Hematopoietic multipotent progenitor cell treated with erythropoietin and hydrocortisone succinate and interleukin-3 and kit ligand, for 6 days (in vitro differentiated cells): ENCODE measurements at places on chromosomes 2 and 18.

- DNase-seq = no peak
These were observed 175.5 kb upstream of the MGAT5 start for GRCh38 chr2:134078354-134078753.

GRCh38 chr2:159617646-159618045 is 1.3 kb upstream of the BAZ2B start:
- peak; percentile 39 for DNase-seq

GRCh38 chr18:78822171-78822948 is 157.3 kb upstream of the SALL3 start:
- DNase-seq = no peak

DNA sequence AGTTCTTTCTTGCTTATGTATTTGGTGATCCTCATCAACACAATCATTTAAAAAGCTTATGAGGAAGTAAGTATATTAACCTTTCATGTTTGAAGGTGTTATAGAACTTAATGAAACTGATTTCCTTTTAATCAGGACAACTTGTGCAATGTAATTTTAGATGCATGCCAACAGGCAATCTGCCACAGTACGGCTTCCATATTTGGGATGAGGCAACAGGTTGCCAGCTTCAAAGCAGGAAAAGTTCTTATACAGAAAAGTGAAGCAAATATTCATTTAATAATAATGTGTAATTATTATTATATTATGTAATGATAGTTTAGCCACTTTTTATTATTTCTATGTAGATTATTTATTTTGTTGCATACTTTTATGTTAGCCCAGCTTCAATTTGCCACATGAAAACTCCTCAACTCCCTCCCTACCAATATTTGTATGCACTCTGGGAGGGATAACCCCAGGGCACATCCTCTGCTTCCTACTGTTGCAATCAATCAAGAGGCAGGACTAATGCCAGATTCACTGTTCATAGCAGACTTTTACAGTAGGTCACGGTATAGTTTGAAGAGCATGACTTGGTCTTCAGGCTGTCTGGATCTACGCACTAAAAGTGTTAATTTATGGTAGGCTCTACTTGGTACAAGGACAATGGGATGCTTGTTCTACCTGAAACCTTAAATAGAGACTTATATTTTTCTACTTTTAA is 277.2 kb downstream of the AGPS start:
- no peak for DNase-seq

GRCh38 chr2:5077479-5078089 is 614.6 kb upstream of the SOX11 start:
- no peak for DNase-seq

- DNase-seq = no peak
These were observed 55.1 kb downstream of the TGFA start for GRCh38 chr2:70498528-70498927.

DNA sequence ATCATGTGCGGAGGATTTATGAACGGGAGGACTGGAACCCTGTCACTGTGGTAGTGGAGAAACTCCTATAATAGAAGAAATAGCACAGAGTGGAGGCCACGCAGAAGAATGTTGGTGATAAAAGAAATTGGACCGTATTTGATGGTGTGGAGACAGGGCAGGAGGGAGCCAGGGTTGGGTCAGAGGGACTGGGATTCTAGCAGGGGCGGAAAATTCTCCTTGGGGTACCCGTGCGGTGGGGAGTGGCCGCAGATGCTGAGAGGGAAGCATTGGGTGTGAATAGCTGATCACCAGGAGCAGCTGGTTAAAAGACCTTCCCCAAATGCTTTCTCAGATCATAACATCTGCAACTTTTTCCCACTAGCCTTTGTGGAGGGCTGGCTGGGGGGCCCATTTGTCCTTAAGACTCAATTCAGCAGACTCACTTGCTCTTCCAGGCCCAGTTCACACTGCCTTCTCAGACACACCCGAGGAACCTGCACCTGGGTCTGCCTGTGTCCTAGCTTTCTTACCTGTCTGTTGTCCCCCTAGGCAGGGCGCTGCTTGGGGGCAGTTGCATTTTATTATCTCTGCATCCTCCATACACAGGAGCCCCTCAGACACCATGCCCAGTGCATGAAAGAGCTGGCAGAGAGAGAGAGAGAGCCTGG is 7.1 kb downstream of the SH3BP4 start:
- DNase-seq = no peak

DNA sequence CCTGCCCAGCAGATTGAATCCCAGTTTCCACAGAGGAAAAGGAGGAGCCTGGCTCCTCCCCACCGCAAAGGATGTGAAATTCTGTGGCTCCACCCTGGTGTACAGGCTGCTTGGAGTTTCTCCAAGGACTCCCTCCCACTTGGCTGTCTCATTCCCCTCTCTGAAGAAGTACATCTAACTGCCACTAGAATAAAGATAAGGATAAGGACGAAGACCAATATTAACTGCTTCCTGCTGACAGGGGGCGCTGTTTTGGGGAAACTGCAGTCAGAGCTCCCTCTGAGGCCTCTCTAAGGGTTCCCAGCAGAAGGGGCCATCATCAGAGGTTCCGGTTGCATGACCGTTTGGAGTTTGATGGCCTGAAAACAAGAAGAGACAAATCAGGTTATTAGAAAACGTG is 790.9 kb downstream of the CPS1 start:
- peak; percentile 2 for DNase-seq

- no peak for DNase-seq
These were observed 283 bp upstream of the RBBP8 start for GRCh38 chr18:22932885-22933205.

GRCh38 chr18:55206927-55207326 is 247.7 kb upstream of the CCDC68 start:
- DNase-seq = no peak

DNA sequence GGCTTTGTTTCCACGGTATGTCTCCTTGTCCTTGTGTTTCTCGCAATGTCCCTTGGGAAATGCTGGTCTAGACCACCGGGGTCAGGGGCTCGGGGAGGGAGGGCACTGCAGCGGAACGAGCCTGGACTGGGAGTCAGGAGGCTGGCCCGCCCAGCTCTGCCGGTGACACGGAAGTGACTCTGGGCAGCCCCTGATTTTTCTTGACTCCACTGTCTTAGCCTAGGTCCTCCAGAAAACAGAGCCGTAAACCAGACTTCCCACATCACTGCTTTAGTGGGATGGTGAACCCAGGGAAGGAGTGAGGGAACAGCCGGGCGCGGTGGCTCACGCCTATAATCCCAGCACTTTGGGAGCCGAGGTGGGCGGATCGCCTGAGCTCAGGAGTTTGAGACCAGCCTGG is 144.2 kb downstream of the ASB1 start:
- no peak for DNase-seq

DNA sequence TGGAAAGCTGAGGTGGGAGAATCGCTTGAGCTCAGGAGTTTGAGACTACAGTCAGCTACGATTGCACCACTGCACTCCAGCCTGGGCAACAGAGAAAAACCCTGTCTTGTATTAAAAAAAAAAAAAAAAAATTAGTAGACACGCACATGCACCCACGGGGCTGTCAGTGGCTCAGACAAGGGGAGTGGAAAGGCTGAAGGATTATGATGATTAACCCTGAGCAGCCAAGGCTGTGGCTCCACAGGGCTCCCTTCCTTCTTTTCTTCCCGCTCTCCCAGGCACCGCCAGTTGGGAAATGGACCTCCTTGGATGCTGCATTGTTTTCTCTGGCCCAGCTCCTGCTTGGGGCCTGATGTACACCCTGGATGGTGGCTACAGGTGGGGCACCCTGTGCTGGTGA is 49.0 kb upstream of the RAB6C start:
- DNase-seq = no peak

DNA sequence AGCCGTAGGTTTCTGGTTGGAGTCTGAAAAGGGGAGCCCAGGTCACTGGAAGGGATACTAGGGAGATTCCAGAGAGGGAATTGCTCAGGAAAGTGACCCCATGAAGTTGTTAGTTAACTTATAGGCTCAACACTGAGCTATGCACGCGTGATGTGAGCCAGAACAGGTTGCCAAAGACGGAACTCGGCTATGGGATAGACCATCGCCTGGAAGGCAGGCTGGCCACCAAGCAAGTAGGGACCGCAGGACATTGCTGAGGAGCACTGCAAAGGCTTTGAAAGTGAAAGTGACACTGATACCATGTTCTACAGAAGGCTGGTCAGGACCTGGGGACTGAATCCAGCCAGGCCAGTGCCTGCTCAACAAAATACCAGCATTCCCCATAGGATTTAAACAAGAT is 7.3 kb downstream of the FARP2 start:
- DNase-seq = no peak

GRCh38 chr18:29087616-29088246 is 910.8 kb upstream of the CDH2 start:
- peak; percentile 9 for DNase-seq

DNA sequence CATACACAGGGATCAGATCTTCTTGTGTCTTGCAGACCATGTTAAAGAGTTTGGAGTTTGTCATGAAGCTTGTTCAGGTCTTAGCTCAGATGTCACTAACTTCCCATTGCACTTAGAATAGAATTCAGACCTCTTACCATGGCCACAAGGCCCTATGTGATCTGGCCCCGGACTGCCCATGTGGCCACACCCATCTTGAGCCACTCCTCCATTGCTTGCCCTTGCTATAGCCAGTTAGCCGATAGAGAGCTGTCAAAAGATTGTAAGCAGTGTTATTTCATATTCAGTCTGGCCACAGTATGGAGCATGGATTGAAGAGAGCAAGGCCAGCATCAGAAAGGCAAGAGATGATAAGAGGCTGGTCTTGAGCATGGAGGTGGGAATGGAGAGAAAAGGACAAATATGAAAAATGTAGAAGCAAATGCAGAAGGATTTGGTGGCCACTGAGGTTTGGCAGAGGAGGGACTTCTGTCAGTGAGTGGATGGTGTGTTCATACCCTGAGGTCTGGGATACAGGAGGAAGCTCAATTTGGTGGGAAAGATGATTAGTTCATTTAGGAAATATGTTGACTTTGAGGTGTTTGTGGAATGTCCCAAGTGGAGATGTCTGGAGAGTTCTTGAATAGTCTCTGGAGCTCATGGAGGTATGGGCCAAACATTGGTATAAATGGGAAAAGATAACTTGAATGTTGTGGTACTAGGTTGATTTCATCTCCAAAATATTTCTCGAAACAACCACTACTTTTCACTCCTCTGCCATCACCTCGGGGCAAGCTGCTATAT is 10.6 kb downstream of the DGUOK start:
- DNase-seq = no peak

GRCh38 chr2:175048275-175048674 is 43.1 kb upstream of the CHN1 start:
- no peak for DNase-seq

GRCh38 chr2:43159797-43160196 is 66.6 kb downstream of the ZFP36L2 start:
- DNase-seq = no peak

GRCh38 chr2:240299710-240300068 is 135.8 kb upstream of the GPC1 start:
- no peak for DNase-seq

GRCh38 chr2:27222407-27222806 is 5.2 kb downstream of the CAD start:
- no peak for DNase-seq

GRCh38 chr18:59606193-59607077 is 90.8 kb downstream of the CCBE1 start:
- DNase-seq = peak; percentile 12

GRCh38 chr18:80175451-80176204 is 66.6 kb downstream of the ADNP2 start:
- no peak for DNase-seq

DNA sequence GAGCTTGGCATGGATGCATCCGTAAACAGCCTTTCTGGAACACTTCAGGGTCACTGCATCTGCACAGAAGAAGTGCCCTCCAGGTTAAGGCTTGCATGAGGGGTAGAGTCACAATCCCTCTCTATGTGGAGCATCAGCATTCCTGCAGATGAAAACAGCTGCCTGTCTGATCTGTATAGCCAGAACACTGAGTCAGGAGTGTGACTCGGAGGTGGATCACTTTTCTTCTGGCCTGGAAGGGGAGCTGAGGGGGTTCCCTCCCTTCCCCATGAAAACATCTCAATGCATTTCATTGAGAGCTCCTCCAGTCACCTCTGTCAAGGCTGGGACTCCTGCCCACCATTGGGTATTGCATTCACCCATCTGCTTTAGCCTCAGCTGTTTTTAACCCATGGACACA is 72.5 kb upstream of the SERPINE2 start:
- DNase-seq = no peak
